ENCODE measurements at places on chromosomes 13 and 19.

- no peak for DNase-seq
Measured at GRCh38 chr19:54047616-54048015, 16.1 kb downstream of the VSTM1 start.

DNA sequence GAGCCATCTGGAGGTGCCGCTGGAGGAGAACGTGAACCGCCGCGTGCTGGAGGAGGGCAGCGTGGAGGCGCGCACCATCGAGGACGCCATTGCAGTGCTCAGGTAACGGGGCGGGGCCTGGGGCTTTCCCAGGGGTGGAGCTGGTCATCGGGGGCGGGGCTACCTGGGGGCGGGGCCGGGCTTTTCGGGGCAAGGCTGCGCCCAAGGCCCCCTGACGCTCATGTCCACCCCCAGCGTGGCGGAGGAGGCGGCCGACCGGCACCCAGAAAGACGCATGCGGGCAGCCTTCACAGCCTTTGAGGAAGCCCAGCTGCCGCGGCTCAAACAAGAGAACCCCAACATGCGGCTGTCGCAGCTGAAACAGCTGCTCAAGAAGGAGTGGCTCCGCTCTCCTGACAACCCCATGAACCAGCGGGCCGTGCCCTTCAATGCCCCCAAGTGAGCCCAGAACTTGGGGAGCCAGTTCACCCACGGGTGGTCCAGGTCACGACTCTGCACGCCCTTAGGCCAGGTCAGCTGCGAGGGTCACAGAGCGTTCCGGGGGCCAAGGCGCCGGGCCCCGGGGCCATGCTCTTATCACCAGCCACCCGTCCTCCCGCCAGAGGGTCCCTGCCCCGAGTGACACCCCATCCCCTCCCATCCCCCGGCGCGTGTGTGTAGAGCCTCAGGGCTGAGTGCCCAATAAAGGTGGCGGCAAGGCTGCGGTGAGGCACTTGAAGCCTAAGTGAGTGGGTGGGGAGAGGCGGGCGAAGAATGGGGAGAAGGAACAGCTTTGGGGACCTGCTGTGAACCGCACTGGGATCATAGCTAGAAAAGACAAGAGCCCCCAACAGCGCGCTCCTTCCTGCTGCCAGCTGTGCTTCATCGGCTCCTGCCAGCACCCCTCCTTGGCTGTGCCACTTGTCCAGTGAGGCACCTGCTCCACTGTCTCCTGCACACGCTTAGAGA is 10.7 kb downstream of the CCDC124 start:
- no peak for DNase-seq

DNA sequence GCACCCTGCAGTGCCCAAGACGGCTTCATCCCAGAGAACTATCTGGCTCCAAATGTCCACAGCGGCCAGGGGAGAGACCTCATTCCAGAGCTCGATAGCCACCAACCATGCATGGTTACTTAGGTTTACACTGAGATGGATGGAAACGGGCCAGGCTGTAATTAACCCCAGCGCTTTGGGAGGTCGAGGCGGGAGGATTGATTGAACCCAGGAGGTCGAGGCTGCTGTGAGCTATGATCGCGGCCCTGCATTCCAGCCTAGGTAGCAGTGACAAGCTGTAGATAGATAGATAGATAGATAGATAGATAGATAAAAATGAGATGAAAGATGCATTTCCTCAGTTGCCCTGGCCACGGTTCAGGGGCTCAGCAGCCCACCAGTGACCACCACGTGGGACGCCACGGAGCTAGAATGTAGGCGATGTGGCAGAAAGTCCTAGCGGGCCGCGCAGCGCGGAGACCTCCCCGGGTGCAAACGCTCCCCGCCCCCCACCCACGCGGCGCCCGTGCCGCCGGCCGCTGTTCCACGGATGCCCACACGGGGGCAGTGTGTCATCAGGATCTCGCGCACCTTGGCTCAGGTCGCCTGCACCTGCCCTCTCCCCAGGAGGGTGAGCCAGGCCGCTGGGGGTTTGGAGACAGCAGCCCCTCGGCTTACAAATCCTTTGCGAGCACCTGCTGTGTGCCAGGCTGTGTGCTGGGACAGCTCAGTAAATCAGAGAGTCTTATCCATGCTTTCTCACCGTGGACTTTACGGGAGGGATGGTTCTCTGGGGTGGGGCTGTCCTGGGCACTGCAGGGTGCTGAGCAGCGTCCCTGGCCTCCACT is 13.5 kb upstream of the TLE5 start:
- DNase-seq, result peak; percentile 60

GRCh38 chr19:38070573-38070972 is 153.4 kb downstream of the DPF1 start:
- DNase-seq, result no peak

DNA sequence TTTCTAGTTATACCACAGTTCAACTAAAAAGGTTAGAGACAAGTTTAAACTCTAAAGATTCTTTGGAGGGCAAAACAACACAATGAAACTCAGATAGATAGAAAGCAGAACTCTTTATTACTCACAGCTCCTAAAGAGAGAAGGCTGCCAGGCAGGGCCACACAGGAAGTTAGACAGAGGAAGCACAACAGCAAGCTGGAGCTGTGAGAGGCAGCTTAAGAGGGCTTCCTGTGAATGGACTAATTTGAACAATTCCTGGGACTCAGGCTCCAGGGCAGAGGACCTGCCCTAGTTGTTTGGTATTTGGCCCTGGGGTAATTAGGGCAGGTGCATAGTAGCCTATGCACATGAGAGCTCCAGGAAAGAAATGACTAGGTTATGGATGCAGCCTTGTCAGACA is 803.6 kb downstream of the DIAPH3 start:
- DNase-seq, result no peak

GRCh38 chr19:49064768-49065611 is at the start of gene NTF4:
TSS of gene NTF4 (minus strand) at chr19:49064818. CDS start at chr19:49061997, 2,821 bp downstream.
- DNase-seq, result peak; percentile 83

- peak; percentile 20 for DNase-seq
Measured at GRCh38 chr19:8512115-8512967, 1.6 kb downstream of the ZNF414 start.

DNA sequence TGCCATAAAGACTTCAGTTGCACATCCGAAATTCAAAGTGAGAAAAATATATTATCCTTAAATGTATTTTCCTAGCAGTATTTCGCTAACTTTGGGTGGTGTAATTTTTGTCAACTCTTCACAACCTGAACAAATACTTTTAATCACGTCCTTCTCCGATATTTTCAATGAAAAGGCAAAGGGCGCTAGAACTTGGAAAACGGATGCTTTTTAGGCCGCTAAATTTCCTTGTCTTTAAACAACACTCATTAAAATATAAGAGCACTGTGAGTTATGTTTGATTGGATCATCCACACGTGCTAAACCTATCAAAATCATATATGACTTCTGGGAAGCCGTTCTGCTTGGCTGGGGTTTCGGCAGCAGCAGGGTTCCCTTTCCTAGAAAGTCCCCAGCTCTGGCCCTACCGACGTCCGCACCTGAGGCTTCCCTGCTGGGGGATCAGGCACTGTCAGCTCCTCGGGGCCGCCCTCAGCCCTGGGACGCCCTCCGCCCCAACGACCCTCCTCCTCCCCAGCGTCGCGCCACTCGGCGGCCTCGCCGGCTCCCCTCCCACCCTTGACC is 462 bp upstream of the MPHOSPH8 start:
- DNase-seq, result no peak

GRCh38 chr19:3798137-3798536 is 12.0 kb upstream of the MATK start:
- no peak for DNase-seq

DNA sequence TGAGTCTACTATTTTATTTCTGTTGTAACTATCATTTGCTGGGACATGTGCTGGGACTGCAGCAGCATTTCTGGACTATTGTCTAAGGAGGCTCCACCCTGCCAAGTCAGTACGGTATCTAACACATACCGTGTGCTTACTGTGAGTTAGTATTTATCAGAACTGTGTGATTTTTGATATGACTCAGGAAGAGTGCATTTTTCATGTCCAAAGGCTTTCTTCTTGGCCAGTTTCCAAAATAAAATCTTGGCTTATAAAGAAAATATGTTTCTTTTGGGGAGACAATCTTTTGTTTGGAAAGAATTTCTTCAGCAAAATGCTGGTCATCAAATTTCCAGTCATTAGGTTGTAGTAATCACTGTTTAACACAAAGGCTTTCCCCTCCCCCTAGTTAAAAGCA is 11.6 kb downstream of the PARP4 start:
- no peak for DNase-seq

GRCh38 chr13:78521091-78521490 is 82.3 kb downstream of the POU4F1 start:
- no peak for DNase-seq

- DNase-seq, result no peak
Measured at GRCh38 chr13:60427285-60427684, 30.3 kb downstream of the TDRD3 start.

DNA sequence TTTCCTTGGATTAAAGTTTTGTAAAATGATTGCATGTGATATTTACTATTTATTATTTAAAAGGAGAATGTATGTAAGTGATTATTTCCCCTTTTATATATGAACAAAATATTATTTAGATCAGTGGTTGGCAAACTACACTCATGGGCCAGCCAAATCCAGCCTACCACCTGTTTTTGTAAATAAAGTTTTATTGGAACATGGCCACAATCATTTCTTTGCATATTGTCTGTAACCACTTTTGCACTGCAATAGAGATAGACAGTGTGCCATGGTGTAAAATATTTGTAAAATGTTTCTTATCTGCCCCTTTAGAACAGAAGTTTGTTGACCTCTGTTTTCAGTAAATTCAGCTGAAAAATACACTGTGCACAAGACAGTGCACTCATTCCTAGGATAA is 426.4 kb downstream of the MYO16 start:
- DNase-seq, result no peak

DNA sequence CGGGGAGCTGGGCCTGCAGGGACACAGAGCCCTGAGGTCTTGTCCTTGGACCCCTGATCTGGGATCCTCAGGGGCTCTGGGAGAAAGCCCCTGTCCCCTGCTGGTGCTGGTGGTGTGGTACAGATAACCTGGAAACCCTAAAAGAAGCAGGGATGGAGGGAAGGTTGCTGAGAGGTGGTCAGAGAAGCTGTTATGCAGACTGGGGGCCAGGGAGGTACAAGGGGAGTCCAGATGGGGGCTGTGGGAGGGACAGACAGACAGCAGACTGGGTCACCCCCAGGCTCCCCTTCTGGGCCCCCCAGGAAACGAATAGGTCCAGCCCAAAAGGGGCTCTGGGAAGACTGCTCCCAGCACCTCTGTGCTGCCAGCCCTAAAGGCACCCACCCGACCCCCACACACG is 34.7 kb upstream of the PEPD start:
- DNase-seq, result no peak

- DNase-seq, result no peak
Measured at GRCh38 chr13:60229708-60230272, 66.1 kb upstream of the DIAPH3 start.

DNA sequence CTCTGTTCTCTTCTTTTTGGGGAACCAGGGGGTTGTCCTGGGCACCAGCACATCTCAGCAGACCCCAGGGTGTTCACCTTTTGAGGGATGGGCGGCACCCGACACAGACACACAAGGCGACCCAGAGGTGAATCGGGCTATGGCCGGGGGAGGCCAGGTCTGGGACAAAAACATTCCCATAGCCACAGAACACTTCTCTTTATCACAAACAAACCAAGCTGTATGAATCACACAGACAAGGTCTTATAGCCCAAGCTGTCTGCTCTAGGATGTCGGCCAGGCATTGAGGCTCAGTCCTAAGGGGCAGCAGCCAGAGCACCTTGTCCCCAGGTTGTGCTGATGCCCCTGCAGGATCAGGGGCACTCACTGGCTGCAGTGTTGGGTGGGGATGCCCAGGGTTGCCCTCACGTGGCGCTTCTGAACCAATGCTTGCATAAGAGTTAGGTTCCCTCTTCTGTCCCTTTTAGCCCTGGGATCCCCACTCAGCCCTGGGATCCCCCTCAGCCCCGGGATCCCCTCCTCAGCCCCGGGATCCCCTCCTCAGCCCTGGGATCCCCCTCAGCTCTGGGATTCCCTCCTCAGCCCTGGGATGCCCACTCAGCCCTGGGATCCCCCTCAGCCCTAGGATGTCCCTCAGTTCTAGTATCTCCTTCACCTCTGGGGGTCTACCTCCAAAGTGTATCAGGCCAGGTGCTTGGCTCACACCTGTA is 26.9 kb downstream of the MAU2 start:
- DNase-seq, result no peak

GRCh38 chr13:108297114-108297513 is 27.6 kb downstream of the TNFSF13B start:
- DNase-seq, result no peak

DNA sequence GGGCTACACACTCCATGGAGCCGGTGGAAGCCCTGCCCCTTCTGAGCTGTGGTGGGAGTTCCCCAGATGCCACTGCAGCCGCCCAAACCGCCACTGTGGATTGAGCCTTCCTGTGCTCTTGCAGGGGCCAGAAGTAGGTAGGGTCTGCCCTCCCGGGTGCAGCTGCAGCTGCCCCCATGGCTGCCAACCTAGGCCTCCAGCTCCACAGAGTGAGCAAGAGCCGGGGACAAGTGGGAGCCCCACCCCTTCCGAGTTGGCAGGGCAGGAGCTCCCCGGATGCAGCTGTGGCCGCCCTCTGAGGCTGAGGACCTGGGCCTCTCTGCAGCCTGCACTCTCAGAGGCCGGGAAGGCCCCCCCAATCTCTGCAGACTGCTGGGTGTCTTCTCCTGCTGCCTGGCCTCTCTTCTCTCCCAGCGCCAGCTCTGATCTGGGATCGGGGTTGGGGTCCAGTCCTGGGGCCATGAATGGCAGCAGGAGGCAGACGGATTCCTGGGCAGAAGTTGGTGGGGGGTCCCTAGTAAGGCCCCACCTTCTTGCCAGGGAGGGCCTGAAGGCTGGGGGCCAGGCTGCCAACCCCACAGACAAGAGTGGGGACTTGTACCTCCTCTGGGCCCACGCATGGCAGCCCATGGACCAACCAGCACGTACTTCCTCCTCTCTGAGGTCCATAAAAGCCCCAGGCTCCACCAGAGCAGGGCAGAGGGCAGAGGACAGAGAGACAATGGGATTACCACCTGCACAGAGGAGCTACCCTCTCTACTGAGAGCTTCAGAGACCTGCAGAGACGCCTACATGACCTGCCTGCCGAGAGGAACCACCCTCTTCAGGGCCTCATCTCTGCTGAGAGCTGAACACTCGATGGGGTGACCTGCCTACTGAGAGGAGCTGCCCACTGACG is 28.9 kb downstream of the AP2S1 start:
- DNase-seq, result no peak

DNA sequence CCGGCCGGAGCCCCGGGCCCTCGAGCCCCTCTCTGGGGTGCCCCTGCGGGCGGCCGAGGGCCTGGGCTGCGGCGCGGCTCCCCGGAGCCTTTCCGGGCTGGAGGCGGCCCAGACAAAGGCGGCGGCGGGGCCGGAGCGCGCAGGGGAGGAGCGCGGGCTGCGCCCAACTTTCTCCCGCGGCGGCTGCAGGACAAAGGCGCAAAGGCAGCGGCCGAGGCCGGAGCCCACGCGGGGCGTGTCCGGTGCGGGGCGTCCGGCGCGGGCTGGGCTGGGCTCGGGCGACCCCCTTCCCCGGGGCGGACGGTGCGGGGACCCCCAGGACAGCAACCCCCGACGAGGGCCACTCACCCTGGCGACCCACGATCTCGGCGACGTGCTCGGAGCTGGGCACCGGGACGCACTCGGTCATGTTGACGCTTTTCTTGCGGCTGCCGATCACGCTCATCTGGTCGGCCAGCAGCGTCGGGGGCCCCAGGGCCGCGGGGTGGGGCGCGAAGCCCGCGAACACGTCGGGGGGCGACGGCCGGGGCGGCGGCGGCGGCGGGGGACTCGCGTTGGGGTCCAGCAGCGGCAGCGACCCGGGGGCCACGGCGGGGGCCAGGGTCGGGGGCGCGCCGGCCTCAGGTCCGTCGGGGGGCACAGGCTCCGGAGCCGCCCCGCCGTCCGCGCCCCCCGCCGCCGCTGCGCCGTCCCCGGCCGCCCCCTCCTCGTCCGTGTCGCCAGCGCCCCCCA is 843 bp downstream of the MEX3D start:
- DNase-seq, result peak; percentile 36

- peak; percentile 5 for DNase-seq
Measured at GRCh38 chr13:81929988-81930387, 1589.1 kb upstream of the SPRY2 start.
